ENCODE measurements at places on chromosomes 16 and 17.

- DNase-seq, result peak; percentile 97
Observed at GRCh38 chr16:11328172-11329070, 16.8 kb upstream of the RMI2 start.

DNA sequence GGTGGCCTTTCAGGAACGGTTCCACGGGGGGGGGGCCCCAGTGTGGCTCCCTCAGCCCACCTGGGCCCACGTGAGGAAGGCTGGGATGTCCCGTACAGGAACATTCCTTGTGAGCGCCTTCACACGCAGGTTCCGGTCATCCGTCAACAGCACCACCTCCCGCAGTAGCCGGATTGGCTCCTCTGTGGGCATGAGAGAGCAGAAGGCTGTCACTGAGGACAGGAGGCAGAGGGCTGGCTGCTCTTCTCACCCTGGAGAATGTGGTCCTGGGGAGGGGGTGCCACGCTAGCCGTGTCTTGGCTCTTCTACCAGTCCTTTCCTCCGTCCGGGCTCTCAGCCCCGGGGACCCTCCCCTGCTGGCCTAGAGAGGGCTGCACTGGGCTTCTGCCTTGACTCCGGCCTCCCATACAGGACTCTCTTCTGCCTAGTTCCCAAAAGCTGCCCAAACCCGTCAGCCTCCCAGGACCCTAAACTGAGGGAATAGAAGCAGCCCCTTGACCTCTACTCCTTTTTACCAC lies 6.6 kb downstream of the HIC1 start:
- DNase-seq, result no peak

DNA sequence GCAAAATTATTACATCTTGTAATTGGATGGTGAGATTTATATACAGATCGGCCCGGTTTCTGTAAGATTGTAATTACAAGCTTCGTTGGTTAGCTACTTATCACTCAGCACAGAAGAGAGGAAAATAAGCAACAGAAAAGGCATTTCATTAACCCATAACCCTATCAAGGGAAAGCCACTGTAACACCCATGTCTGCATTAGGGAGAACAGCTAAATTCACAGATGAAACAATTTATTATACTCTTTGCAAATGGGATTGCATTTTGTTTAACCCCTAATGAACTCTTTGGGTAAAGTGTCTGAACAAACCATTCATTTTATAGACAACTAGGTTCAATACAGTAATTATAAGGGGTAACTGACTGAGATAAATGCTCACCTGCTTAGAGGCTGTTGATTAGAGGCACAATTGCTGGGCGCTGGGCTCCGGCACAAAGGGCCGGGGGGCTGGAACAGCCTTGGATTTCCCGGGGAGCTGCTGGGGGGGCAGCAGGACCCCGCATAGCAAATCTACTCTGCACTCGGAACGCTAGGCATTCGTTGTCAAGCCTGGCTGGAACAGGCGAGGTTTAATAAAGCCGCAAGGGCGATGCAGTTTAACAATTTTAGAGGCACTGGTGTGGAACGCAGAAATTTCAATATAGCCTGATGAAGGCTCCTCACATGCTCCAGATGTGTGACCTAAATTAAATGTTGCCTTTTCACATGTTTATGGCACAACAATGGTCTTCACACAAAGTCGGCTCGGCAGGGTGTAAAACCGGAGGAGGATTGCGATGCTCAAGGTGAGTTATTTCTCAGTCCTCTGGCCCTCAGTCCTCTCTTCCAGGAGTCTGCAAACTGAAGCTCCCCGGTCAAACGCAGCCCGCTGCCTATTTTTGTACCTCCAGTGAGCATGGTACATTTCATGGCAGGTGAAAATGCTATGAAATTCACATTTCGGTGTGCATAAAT lies 134.0 kb upstream of the IRX6 start:
- DNase-seq, result no peak

GRCh38 chr17:39553341-39553945 lies 54.3 kb downstream of the NEUROD2 start:
- no peak for DNase-seq

- DNase-seq, result peak; percentile 89
Observed at GRCh38 chr17:31216031-31216751, 80.8 kb downstream of the OMG start.

- peak; percentile 35 for DNase-seq
Observed at GRCh38 chr17:1735418-1735817, 7.3 kb upstream of the SERPINF2 start.

DNA sequence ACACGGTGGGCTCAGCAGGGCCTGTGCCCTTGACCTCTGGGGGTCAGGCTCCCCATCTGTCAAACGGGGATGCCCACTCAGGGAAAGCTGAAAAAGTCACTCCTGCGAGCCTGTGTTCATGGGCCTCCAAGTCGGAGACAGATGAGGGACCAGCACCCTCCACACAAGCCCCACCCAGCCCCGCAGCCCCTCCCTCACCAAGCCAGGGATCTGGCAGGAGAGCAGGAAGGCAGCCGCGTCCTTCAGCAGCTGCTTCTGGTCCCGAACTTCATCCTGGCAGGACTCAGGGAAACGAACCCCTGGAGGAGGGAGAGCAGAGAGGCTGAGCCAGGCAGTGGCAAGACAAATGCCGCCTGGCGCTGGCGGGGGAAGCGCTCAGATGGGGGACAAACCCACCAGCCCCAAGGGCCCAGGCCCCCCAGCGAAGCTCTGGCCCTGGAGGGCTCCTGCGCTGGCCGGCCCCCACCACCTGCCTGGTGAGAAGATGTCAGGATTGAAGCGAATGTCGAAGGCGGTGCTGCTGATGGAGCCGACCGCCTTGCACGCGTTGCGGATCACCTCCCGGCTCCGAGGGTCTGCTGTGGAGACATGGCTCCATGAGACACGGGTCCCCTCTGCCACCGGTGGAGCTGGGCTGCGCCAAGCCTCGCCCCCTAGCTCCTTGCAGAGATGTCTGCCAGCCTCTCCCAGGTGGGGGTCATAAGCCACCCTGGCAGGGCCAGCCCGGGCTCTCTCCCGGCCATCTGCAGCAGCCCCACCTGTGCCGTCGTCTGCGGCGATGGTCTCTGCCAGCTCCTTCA lies 15.4 kb downstream of the CLUH start:
- no peak for DNase-seq

GRCh38 chr17:32269377-32269776 lies 3.7 kb downstream of the RHBDL3 start:
- DNase-seq, result no peak

DNA sequence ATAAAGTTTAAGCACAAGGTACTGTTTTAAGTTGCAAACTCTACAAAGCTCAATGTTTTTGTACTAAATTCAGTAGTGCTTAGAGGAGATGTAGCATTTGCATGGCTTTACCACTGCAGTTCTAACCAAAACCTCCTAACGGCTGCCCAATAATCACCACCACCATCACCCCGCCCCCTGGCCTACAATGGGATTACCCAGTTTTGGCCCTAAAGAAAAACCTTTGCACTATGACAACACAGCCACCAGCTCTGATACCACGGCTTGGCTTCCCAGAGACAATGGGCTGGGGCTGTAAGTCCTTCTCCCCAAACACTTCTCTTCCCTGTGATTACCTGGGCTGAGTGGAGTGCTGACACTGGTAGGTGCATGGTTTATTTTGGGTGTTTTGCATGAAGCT lies 58.4 kb upstream of the MTMR4 start:
- DNase-seq, result peak; percentile 50

GRCh38 chr17:49450735-49451134 lies 36.1 kb upstream of the PHB1 start:
- DNase-seq, result no peak

DNA sequence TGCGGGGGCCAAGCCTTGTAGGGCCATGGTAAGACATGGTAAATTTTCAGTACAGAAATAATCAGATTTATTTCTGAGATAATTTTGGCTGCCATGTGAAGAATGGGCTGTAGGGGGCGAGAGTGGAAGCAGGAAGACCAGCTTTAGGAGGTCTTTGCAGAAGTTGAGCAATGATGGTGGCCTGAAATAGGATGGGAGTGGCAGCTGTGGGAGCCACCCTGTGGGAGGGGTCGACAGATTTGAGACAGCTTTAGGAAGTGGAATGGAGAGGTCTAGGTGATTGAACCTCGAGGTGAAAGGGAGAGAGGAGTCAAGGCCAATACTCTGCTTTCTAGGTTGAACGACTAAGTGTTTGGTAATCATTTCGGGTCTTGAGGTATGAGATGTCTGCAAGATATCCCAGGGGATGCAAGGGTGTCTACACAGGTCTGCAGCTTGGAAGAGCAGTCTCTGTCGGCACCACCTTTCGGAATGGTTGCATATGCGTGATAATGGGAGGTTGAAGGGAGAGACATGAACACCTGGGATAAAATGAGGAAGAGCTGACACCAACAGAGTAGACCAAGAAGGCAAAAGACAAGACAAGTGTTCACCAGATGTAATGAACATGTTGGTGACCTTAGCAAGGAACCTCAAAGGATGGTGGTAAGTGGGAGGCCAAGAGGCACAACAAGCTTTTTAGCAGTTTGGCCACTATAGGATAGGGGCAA lies 4.2 kb upstream of the ATXN7L3 start:
- peak; percentile 94 for DNase-seq

DNA sequence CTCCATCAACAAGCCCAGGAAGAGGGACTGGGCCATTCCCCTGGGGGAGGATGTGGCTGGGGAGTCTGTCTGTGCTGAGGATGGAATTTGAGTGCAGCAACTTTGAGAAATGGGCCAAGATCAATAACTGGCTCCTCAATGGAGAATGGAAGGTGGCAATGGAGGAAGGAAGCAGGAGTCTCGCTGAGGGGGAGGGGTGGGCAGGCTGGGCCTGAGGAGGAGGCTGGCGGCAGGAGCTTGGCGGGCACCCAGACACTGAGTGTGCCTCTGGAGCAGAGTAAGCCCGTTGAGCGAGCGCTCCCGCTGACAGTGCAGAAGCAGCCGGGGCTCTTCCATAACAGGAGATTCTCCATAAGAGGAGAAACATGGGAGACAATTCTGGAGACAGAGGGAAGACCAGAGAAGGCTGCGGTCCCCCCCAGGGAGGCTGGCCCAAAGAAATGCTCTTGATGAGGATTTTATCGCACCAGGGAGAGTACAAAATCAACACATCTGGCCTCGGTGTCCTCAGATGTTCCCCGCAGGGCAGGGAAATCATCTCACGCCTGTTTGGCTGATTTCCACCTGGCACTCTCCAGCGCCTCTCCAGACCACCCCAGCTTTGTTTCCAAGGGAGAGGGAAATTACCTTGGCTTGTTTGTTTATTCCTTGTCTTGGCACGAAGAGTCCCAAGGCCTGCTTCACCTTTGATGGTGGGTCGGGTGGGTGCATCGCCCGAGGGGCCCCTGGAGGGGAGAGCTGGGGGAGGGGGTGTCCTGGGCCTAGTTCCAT lies 2.8 kb upstream of the MMP15 start:
- DNase-seq, result no peak

DNA sequence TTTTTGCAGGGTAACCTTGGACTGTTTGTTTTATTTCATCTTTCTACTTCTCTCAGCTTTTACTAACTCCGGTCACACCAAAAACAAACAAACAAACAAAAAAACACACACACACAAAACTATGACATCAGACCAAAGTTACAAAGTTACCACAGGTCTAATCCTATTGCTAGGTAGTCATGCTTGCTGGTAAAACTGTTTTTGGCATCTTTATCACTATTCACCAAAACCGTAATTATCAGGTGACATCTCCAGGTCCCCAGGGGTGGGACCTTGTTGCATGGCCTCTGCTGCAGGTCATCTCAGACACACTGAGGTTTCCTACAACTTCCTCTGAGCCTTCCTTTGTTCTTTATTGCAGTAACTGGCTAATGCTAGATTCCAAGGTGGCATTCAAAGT lies 162.3 kb downstream of the ABCA8 start:
- no peak for DNase-seq

DNA sequence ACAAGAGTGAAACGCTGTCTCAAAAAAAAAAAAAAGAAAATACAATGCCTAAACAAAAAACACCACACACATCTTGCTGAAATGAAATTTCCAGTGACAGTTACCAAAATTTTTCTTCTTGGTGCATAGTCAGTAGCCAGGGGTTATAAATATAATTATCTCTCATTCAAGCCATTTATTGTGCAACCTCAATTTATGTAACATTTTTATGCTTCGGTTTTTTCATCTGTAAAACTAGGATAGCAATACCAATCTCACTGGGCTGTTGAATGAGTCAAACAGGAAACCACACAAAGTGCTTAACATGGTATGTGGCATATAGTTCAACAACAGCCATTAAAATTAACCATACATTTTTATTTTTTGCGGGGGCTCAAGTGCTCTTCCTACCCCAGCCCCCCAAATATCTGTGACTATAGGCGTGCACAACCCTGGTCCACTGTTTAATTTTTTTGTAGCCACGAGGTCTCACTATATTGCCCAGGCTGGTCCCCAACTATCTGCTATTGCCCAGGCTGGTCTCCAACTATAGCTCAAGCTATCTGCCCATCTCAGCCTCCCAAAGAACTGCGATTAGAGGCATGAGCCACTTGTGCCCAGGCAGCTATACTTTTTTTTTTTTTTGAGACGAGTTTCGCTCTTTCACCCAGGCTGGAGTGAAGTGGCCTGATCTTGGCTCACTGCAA lies 2.6 kb downstream of the COG4 start:
- DNase-seq, result no peak

DNA sequence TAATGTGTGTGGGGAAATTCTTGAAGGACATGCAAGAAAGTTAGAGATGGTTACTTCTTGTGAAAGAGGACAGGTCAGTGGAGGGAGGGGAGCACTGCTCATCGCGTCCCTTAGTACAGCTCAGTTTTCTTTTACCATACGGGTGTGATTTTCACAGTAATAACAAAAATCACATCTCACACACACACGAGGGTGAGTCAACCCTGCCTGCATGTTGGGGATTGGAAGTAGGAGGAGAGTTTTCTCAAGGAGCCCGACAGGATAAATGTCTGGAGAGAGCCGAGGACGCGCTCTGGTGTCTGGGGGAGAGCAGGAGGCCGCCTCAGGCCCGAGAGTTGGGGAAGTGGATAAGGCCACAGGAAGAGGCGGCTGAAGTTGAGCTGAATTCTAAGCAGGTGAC lies 16.4 kb downstream of the PLCD3 start:
- no peak for DNase-seq

DNA sequence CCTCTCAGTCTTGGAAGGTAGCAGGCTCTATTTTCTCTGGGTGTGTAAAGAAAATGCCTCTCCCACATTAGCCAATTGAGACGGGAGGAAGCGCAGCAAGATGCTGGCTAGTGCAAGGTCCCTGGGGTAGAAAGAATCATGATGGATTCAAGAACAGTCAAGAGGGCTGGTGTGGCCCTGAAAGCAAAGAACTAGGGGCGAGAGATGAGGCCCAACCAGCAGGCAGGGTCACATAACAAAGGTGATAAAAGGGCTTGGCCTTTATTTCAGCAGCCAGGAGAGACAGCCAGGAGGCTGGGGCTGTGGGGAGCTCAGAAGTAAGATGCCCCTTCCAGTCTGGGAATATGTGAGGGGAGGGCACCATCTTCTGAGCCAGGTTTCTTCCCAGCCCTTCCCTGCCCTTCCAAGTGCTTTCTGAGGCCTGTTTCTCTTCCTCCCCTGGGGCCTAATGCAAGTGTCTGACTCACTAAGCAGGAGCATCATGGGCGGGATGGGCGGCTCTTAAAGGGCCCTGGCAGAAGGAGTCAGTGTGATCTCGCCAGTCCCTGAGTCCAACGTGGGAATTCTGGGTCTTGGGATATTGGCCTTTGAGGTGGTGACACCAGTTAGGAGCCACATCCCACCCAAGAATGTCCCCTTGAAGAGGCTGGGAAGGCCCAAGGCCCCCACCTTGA lies 3.9 kb upstream of the NLRC5 start:
- DNase-seq, result peak; percentile 70

- no peak for DNase-seq
Observed at GRCh38 chr17:5869041-5869745, 201.0 kb upstream of the WSCD1 start.

- DNase-seq, result no peak
Observed at GRCh38 chr17:59496178-59496577, 69.2 kb upstream of the DHX40 start.

All from Karpas-422 (cell line).